Renal cortex interstitium (tissue), 15 donors: ENCODE measurements at places on chromosomes 11 and 22.

GRCh38 chr11:37298173-37298572 is 700.1 kb upstream of the RAG2 start:
- DNase-seq: no peak

GRCh38 chr22:40741116-40741515 is 61.8 kb downstream of the MCHR1 start:
- no peak for DNase-seq

GRCh38 chr11:115996125-115996807 is 492.1 kb upstream of the CADM1 start:
- no peak for DNase-seq

GRCh38 chr22:46079861-46080821 is 70.2 kb upstream of the PPARA start:
- no peak for DNase-seq

GRCh38 chr22:49749227-49749626 is 78.4 kb downstream of the BRD1 start:
- no peak for DNase-seq

DNA sequence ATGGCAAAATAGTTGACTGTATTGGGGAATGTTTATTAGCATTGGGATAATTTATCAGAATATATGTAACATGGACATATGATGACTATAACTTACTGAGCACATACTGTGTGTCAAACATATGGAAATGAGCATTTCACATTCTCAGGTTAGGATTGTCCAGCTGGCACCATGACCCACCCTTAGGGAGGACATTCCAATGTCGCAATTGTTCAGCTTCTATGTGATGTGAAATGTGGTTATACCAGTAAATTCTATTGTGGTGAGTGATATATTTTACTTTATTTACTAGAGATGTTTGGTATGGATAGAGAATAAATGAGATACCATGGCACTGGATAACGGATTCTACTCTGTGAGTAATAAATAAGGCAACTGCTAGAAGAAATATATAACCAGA is 50.4 kb downstream of the OR4A47 start:
- no peak for DNase-seq

DNA sequence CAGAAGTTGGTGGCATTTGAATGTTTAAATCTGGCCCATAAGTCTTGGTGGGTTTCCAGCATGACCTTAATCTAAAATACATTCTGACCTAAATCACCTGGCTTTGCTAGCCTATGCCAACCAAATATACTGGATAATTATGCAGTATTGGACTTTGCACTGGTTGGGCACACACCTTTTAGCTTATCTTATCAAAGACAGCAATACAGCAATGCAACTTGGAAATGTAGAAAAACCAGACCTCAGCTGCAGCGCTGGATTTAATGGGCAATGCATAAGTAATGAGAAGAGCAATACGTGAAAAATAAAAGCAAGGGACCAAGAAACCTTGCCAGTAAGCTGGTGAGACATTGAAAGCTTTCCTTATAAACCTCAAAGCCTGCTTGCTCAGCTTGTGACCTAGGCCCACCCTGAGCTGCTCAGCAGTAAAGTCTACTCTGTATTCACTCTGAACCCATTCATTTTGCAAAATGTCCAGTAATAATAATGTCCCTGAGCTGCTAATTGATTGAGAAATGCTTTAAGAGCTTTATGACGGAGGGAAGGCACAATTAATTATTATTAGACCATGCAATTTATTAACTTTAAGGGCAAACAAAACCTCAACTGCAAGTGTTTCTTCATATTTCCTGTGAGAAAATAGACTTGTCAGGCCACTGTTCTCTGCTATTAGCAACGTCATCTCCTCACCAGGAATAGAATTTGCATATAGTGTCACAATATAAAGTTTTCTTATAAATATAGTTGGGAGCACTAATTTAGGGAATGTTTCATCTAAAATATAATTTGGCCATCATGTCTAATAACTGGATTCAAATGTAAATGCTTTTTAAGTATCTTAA is 49.4 kb upstream of the CEP295 start:
- no peak for DNase-seq
